ENCODE measurements at places on chromosomes 3 and 15. TPM values are rescaled to one million over a fixed set of nuclear protein-coding genes. Genes with fewer than 3 reads are reported as not detected.

The GLDN gene
- 6.8 TPM for total RNA-seq

The SCN11A gene
- total RNA-seq, result 1.5 TPM

The GOLGA6L25 gene
- not detected for total RNA-seq

The ISL2 gene
- total RNA-seq, result 0.37 TPM

- peaks cover 32% of the 10 kb centered on the region for H3K4me1 ChIP-seq
- DNase-seq, result peak; percentile 90
- no peaks in the 10 kb centered on the region for H3K36me3 ChIP-seq
These were observed at the start of gene IL17RC for GRCh38 chr3:9916734-9917680. TSS of gene IL17RC (plus strand) at chr3:9917098. CDS start at chr3:9917316, 218 bp downstream.
